Left lung (tissue), 14 donors: ENCODE measurements at places on chromosomes 2 and 18.

GRCh38 chr2:32360416-32360815 lies 3.6 kb downstream of the BIRC6 start:
- no peak for DNase-seq

DNA sequence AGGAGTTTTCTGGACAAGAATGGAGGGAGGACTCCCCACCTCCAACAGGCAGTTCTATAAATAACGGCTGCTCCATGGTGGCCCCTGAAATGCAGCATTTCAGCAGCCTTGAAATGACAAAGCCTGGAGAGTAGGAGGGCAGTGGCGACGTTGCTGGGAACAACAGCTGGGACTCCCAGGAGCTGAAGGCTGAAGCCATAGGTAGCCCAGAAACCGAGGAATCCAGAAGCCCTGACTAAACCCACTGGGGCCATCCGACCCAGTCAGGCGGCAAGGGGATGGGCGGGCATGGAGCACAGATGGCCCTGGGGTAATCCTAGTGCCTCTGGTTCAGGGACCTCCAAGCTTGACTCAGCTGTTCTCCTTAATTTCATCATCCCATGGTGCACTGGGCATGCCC lies 9.0 kb downstream of the PRKAG3 start:
- DNase-seq: no peak

GRCh38 chr2:205030695-205031094 lies 485.4 kb downstream of the PARD3B start:
- DNase-seq: no peak

GRCh38 chr2:212005085-212005671 lies 533.4 kb downstream of the ERBB4 start:
- no peak for DNase-seq
